ENCODE measurements at places on chromosomes 12 and 14.

DNA sequence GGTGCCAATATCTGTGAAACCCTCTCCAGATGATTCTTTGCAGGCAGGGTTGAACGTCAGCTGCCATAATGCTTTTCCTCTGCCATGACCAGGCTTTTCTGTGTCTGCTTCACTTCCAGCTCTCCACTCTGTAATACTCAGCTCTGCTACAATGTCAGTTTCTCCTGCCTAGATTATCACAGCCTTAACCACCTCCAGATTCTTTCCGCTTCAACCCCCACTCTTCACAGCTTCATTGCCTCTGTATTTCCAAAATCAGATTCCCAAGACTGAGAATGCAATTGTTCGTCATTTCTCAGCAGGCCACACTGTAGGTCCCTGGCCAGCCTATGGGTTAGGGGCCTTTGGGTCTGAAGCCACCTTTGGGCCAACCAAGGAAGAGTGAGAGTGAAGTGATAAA is 73.7 kb upstream of the SCN8A start:
- DNase-seq: no peak

DNA sequence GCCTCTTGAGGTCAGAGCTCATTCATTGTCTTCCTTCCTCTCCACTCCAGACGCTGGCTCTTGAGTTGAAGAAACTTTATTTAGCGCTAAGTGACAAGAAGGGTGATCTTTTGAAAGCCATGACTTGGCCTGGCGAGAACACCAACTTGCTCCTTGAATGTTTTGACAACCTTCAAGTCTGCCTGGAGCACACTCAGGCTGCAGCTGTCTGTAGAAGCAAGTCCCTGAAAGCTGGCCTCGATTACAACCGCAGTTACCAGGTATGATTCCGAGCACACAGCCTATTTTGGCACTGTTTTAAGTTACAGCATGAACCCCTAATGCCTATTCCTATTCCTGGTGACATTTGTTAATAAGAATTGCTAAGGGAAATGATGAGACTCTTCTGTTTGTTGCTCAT is 167.6 kb downstream of the ESR2 start:
- DNase-seq: no peak

DNA sequence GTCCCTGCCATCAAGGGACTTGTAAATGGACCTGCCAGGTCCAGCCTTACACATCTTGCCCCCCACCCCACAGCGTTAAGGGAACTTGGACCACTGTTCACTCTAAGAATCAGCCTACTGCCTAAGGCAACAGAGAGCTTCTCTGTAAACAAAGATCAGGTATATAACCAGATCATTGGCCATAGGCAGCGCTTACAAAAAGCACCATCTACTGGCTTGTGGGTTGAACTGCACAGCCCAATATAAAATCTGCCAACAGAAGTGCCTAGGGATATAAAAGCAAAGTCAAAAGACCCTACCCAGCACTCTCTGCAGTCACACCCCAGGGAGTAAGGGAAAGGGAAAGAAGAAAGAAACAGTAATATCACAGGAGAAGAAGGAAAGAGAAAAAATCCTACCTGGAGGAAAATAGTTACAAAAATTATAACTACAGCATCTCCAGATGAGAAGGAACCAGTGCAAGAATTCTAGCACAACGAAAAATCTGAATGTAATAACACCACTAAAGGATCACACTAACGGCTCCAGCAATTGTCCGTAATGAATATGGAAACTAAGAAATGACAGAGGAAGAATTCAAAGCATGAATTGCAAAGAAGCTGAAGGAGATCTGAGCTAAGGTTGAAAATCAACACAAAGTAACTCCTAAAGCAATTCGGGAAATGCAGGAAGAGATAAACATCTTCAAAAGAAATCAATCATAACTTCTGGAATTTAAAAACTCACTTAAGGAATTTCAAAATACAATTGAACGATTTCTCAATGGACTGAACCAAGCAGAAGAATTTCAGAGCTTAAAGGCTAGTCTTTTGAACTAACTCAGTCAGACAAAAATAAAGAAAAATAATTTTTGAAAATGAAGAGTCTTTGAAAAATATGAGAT is 95.2 kb upstream of the PCED1B start:
- peak; percentile 16 for DNase-seq

GRCh38 chr14:104096751-104097700 is 11.5 kb downstream of the ASPG start:
- DNase-seq: no peak

DNA sequence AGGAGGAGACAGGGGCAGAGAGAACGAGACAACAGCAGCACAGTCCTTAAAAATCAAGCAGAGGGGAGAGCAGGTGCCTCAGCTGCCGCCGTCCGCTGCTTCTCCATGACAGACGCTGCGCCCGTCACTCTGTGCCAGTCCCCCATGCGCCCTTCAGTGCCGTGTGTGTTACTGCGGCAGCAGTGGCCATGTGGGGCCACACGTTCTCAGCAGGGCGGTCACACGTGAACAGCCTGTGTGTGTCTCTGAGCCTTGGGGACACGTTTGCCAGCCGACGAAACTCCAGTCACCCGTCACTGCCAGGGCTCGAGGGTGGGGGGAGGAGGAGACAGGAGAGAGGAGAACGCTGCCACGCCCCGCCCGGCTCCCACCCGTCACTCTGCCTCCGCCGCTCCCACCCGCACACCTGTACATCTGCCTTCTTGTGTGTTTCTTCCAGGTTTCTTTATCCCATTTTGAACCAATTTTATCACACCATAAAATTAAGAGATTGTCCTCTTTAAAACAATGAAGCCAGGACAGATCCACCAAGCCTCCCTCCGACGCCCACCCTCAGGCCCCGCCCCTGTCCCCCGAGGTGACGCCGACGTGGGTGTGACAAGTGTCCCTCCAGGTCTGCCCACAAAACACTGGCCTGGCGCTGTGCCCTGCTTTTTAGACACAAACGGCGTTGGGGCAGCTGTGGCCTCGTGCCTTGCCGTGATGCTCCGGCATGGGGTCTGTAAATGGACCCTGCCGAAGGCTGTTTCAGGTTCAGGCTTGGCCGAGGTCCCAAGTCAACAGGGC is 58.2 kb downstream of the GALNT9 start:
- DNase-seq: no peak

DNA sequence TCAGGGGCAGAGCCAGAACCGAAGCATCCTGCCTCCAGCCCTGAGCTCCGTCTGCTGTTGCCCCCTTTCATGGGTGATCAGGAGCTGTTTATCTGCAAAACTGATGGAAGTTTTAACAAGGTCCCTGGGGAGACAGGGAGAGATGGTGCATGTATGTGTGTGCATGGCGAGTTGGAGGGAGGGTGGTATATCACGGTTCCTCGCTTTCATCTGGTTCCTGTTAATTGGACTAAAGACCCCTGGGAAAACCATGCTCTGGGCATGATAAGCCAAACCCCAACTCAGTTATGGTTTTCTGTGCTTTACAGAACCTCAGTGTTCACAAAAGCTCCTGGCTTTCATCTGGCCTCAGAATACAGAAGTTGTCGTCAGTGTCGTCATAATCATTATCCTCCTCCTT is 133.6 kb downstream of the KSR2 start:
- DNase-seq: no peak

- DNase-seq: no peak
Observed at GRCh38 chr12:82223426-82223825, 134.8 kb downstream of the CCDC59 start.

- DNase-seq: no peak
Observed at GRCh38 chr12:45458854-45459807, 243.2 kb downstream of the ANO6 start.

DNA sequence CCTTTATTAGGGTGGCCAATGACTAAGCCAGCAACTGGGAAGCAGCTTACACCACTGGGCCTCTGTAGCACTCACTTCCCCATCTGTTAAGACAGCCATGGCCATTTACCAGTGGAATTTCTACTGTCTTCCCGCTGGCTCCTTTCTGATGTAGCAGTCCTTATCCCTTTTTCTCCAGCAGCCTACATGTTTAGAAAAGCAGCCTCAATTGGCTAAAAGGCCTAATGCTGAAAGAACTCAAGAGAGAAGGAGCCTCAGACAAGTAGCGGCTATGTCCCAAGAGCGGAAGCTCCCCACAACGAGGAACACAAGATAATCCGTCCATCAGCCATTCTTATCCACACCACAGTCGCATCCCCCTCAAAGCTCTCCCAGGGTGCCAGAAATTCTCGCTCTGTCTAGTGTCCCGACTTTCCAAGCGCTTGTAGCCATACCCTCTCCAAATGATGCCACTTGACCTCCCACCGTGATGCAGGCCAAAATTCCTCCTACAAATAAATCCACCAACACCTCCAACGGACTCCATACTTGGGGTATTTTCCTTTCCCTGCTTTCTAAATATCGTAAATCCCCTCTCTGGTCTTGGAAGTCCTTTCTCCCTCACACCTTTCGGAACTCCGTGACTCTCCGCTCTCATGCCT is 624 bp downstream of the M6PR start:
- DNase-seq: no peak

Measured in renal cortex interstitium (tissue), 15 donors.